Kidney glomerular epithelial cell (primary cell): ENCODE measurements at places on chromosomes 4 and X.

DNA sequence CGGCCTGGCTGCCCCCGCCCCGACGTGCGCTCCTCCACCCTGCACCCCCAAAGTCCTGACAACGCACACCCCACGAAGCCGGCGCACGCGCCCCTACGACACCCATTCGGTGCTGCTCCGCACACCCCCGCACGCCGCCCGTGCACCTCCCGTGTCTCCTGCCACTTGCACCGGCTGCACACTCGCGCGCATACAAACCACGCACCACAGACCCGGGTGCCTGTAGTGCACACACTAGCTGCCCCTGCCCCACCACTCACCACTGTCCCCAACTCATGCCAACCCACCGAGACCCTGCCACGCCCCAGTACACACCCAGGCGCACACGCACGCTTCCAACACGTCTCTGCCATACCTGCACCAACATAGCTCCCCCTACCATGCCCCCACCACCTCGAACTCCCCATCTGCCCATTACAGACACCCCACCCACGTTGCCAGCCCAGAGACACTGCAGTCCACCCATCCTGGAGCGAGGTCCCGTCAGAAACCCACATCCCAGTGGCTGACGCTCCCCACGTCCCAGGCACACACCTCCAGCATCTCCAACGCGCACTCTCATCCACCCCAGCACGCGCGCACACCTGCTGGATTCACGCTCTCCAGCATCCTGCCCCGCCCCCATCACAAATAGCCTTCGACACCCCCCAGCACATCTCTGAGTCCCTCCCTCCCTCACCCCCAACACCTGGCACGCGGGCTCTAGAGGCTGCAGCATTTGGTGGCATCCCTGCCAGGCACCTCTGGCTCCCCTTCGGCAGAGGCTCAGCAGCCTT, 4.2 kb upstream of the DUSP9 start:
- no peak for DNase-seq

GRCh38 chr4:16659694-16660093, 238.8 kb downstream of the LDB2 start:
- no peak for DNase-seq

- no peak for DNase-seq
Observed at GRCh38 chr4:92120810-92121498, 182.8 kb upstream of the GRID2 start.

DNA sequence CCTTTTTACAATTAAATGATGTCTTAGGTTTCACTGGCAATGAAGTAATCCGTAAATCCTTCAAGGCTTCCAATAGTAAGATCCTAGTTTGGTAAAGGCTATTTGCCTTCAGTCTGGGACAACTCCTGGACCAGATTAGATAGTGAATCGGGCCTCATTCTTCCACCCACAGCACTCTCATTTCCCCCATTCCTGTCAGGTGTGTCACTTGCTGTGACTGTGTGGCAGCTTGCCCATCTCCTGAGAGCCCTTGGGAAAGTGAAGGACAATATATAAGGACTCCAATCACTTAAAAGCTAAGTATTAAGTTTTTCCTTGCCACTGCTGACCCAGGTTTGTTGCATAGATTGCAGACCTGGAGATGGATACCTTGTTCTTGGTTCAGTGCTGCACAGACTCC, 3.3 kb upstream of the GASK1B start:
- DNase-seq, result peak; percentile 5

GRCh38 chr4:76305971-76306881, at the start of gene STBD1:
Gene STBD1 (plus strand): TSS chr4:76306733. CDS start chr4:76306770, 37 bp downstream.
- DNase-seq, result peak; percentile 61
